Stimulated activated CD8-positive, alpha-beta memory T cell treated with anti-CD3 and anti-CD28 coated beads, Interleukin-12 subunit alpha, Interleukin-12 subunit beta, amount 100 ng/mL, for 4 hours (primary cell): ENCODE measurements at places on chromosomes 7 and 10.

GRCh38 chr7:46123-46829 lies 146.1 kb upstream of the FAM20C start:
- DNase-seq: no peak

DNA sequence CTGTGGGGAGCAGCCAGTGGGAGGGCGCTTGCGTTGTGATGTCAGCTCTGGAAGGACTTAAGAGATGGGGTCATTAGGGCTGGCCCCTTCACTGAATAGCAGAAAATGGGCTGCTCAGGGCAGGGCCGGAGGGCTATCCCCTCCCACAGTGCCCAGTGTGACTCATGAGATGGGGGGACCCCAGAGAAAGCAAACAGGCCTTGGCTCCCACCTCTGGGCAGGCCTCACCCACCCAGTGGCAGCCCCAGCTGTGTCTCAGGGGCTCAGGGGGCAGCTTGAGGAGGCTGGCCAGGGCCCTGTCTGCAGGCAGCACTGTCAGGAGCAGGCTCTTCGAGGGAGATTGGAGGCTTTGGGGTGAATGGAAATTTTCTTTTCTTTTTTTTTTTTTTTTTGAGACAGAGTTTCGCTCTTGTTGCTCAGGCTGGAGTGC lies 168.3 kb downstream of the SLIT1 start:
- DNase-seq: no peak

DNA sequence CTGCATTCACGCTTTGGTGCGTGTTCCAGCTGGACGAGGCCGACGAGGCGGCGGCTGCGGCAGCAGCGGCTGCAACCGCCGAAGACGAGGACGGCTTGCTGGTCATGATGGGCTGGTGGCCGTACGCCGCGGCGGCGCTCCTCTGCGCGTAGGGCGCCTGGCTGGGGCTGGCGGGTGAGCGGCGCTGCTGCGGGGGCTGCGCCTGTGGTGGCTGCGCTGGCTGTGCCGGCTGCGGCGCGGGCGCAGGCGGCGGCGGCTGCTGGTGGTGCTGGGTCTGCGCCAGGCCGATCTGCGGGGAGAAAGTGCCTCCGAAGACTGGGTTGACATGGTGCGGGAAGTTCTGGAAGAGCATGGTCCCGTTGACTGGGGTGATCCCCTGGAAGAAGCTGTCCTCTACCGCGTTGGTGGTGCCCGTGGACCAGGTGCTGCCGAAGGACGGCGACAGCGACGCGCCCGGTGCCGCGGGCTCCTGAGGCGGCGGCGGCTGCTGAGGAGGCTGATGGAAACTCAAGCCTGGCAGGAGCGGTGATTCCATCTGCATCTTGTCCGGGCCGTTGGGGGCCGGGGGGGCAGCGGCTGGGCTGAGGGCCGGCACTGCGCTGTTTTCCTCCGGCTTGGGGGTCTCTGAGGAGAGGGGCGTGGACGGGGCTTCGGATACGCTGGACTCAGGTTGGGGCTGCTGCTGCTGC lies 51.1 kb downstream of the CPEB3 start:
- DNase-seq: peak; percentile 18

- no peak for DNase-seq
Measured at GRCh38 chr7:33698041-33698440, 207.3 kb upstream of the BMPER start.

- no peak for DNase-seq
Measured at GRCh38 chr7:54544527-54545240, 2.5 kb downstream of the VSTM2A start.

DNA sequence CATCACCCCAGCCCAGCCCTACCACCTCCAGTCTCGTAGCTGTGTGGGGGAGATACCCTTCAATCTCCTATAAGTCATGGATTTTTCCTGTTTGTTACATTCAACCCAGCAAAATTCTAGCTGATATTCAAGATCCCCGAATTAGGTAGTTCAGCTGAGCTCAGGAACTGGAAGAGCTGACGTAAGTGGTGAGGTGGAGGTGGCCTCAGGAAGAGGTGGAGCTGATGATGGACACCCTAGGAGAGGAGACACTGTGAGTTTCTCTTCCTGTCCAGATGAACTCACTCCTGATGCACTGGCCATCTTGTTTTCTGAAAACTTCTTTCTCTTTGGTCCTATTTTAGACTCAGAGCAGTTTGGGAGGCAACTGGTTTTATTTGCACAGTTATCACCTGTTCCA lies 90.5 kb upstream of the PITRM1 start:
- DNase-seq: no peak

GRCh38 chr10:98154076-98154475 lies 19.6 kb downstream of the R3HCC1L start:
- DNase-seq: no peak

DNA sequence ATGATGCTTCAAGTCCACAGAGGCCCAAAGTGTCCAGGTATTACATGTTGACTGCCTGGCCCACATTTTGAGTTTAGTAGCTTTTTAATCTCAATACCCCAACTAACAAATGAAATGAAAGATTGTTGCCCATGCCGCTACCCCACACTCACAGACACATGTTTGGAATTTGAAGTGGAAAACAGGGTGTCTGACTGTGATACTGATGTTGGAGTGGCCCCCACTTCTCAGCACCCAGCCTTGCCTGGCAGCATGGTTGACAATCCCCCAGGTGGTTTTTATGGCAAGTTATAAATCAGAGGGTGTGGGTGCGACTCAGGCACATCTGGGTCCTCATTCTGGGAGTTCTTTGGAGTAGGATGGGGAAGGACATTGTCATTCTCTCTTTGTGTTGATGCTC lies 314.7 kb upstream of the ZNF32 start:
- DNase-seq: no peak

DNA sequence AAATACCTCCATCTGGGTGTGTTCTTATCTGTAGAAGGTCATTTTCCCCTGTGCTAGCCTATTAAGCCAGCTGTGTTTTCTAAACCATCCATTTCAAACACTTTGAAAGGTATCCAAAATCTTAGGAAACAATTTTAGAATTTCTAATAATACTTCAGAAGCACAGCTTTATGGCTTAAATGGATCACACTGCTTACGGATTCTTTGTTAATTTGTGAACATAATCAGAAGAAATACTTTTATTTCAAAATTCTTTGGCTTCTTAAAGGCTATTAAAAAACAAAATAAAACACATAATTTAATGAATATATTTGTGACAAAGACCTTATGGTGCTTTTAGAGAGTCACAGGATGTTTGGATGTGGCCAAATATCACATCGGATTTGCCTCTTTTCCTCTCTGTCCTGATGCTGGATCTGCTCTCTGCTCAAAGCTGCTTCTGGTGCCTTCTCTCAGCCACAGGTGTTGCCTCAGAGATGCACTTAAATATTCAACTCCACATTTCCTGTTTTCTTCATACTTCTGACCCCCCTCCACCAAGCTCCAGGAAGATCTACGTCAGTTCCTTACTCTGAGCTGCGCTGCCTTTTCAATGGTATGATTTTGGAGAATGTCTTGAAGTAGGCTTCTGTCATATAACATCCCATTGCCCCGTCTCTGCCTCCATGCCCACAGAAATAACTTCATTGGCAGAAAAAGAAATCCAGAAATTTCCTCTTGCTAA lies 230.6 kb downstream of the MLLT10 start:
- no peak for DNase-seq
